Nasal cavity respiratory epithelium epithelial cell of viscerocranial mucosa (primary cell): ENCODE measurements at places on chromosomes 3 and 15. TPM values are rescaled to one million over a fixed set of nuclear protein-coding genes. Genes with fewer than 3 reads are reported as not detected.

The CPEB1 gene
- total RNA-seq = 0.07 TPM in 1 of 2 replicates, not detected in the other

The CTXND1 gene
- not detected in 2 replicates for total RNA-seq

The TRIM42 gene
- total RNA-seq = not detected in 2 replicates

The FAN1 gene
- total RNA-seq = 24.6 and 41.0 TPM in 2 replicates

The GOLGA6B gene
- total RNA-seq = not detected in 2 replicates

The LDHAL6B gene
- not detected in 2 replicates for total RNA-seq

The PPM1M gene
- 2.7 and 8.1 TPM in 2 replicates for total RNA-seq

The MYRIP gene
- total RNA-seq = under 0.01 TPM in 1 of 2 replicates, not detected in the other

The FGD5 gene
- under 0.01 TPM in 2 replicates for total RNA-seq

The NRROS gene
- total RNA-seq = 0.07 TPM in 1 of 2 replicates, not detected in the other

The HYKK gene
- total RNA-seq = 1.4 and 2.6 TPM in 2 replicates

The CHRNA5 gene
- total RNA-seq = 1.9 and 2.1 TPM in 2 replicates

The UPK1B gene
- 6.5 and 20.1 TPM in 2 replicates for total RNA-seq

The EXD1 gene
- total RNA-seq = 0.21 and 1.4 TPM in 2 replicates

The ZPLD1 gene
- 0.07 and 4.4 TPM in 2 replicates for total RNA-seq

The GFM1 gene
- total RNA-seq = 66.6 and 89.3 TPM in 2 replicates

The COL7A1 gene
- total RNA-seq = 121 and 420 TPM in 2 replicates

The CLPX gene
- 62.2 and 88.3 TPM in 2 replicates for total RNA-seq

The SEMA3B gene
- 5.1 and 7.5 TPM in 2 replicates for total RNA-seq

The RETNLB gene
- total RNA-seq = not detected in 2 replicates

The OCA2 gene
- total RNA-seq = under 0.01 and 2.5 TPM in 2 replicates

The CXCR6 gene
- total RNA-seq = not detected in 2 replicates

The CLRN1 gene
- not detected in 2 replicates for total RNA-seq

The EPHB1 gene
- under 0.01 and 0.07 TPM in 2 replicates for total RNA-seq

The TM4SF4 gene
- not detected in 2 replicates for total RNA-seq

The TM4SF18 gene
- not detected in 2 replicates for total RNA-seq

The RFC4 gene
- total RNA-seq = 17.1 and 23.9 TPM in 2 replicates

The TP63 gene
- 173 and 254 TPM in 2 replicates for total RNA-seq

The GRIP2 gene
- total RNA-seq = under 0.01 and 0.07 TPM in 2 replicates

The GOLGA6L4 gene
- total RNA-seq = 0.34 and 0.78 TPM in 2 replicates

The CELSR3 gene
- total RNA-seq = 1.8 and 2.1 TPM in 2 replicates

The NR1I2 gene
- total RNA-seq = under 0.01 TPM in 2 replicates

The RBPMS2 gene
- total RNA-seq = not detected in 2 replicates

The BOC gene
- 0.34 and 1.1 TPM in 2 replicates for total RNA-seq

The SLC12A1 gene
- not detected in 2 replicates for total RNA-seq

The DUOXA2 gene
- total RNA-seq = not detected in 2 replicates

The P2RY13 gene
- not detected in 2 replicates for total RNA-seq

The GOLGA8Q gene
- total RNA-seq = 0.34 and 1.6 TPM in 2 replicates

The KLHL40 gene
- total RNA-seq = not detected in 2 replicates

The CFAP161 gene
- total RNA-seq = under 0.01 and 0.07 TPM in 2 replicates

The AP3B2 gene
- under 0.01 and 2.1 TPM in 2 replicates for total RNA-seq

The TMEM207 gene
- not detected in 2 replicates for total RNA-seq

The CHRNA3 gene
- total RNA-seq = not detected in 2 replicates

The SUCNR1 gene
- not detected in 2 replicates for total RNA-seq

The PGBD4 gene
- total RNA-seq = 2.4 and 2.7 TPM in 2 replicates

The KCNH8 gene
- not detected in 2 replicates for total RNA-seq

The TYRO3 gene
- total RNA-seq = 4.1 and 9.3 TPM in 2 replicates

The CLASP2 gene
- total RNA-seq = 69.4 and 69.5 TPM in 2 replicates

The TP53BP1 gene
- 31.1 and 74.0 TPM in 2 replicates for total RNA-seq

The MEGF11 gene
- total RNA-seq = not detected in 2 replicates

The GOLGA8S gene
- total RNA-seq = under 0.01 TPM in 1 of 2 replicates, not detected in the other

The ARIH1 gene
- 24.6 and 102 TPM in 2 replicates for total RNA-seq

The FGF12 gene
- total RNA-seq = 0.14 and 0.34 TPM in 2 replicates

The ALPK3 gene
- under 0.01 and 0.85 TPM in 2 replicates for total RNA-seq

The GJD2 gene
- total RNA-seq = not detected in 2 replicates

The MYZAP gene
- 1.4 and 2.8 TPM in 2 replicates for total RNA-seq

The USP13 gene
- total RNA-seq = 2.1 and 4.1 TPM in 2 replicates

The OR5K2 gene
- total RNA-seq = not detected in 2 replicates

The NKIRAS1 gene
- 14.0 and 16.7 TPM in 2 replicates for total RNA-seq
